ENCODE measurements at places on chromosomes 16 and 17. TPM values are rescaled to one million over a fixed set of nuclear protein-coding genes. Genes with fewer than 3 reads are reported as not detected.

DNA sequence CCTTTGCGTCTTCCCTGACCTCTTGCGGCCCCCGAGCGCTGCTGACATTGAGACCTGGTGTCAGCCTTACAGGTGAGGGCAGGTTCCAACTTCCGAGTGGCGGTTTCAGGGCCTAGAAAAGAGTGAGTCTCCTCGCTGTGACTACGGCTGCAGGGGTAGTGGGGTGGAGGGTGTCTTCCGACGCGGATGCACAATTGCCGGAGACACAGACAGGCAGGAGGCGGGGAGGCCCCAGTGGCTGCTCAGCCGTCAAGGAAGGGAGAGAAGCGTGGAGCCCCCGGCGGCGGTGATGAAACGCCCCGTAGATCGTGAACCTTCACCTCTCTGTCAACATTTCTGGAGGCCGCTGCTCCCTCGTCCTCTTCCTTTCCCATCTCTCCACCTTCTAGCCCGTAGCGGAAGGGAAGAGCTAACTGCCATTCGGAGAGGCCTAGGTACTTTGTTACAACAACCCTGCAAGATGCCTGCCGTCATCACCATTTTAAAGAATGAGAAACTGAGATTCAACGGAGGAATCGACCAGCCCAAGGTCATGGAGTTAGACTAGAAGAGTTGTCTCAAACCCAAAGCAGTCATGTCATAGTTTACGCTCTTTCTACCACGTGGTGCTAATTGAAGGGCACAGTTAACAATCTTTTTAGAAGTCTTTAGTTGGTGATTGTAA is 485 bp downstream of the DNAJA3 start:
- H3K36me3 ChIP-seq: no peaks in the 10 kb centered on the region
- H3K27ac ChIP-seq: peak overlapping the region; percentile 95
- no peaks in the 10 kb centered on the region for H3K27me3 ChIP-seq

SLC38A8 gene
- total RNA-seq: not detected

KRT39 gene
- not detected for total RNA-seq

- no peak overlapping the region for H3K27ac ChIP-seq
- H3K4me3 ChIP-seq: no peak overlapping the region
- H3K36me3 ChIP-seq: no peaks in the 10 kb centered on the region
- no peak for DNase-seq
- H3K4me1 ChIP-seq: no peaks in the 10 kb centered on the region
- H3K27me3 ChIP-seq: no peaks in the 10 kb centered on the region
Observed at GRCh38 chr16:47310792-47311211, 150.1 kb downstream of the ITFG1 start.

DNA sequence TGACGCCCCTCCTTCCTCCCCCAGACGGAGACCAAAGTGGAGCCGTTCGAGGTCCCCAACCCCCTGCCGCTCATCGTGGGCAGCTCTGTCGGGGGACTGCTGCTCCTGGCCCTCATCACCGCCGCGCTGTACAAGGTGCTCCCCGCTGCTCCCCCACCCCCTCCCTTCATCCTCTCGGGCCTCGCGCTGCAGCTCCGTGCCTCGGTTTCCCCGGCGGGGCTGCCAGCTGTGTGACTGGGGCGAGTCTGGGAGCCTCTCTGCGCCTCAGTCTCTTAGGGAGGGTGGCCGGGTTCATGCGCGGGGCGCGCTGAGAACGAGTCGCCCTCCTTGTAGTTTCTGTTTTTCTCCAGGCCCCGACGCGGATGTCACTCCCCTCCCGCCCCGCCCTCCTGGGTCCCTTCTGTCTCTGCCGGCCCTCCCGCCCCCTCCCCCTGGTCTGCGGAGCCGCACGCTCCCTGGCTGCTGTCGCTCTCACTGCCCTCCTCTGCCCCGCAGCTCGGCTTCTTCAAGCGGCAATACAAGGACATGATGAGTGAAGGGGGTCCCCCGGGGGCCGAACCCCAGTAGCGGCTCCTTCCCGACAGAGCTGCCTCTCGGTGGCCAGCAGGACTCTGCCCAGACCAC is 23.7 kb upstream of the ITGAX start:
- peaks cover 45% of the 10 kb centered on the region for H3K27me3 ChIP-seq
- H3K36me3 ChIP-seq: no peaks in the 10 kb centered on the region
- H3K4me1 ChIP-seq: peaks cover 19% of the 10 kb centered on the region

PMP22 gene
- total RNA-seq: 62.9 TPM

IKZF3 gene
- total RNA-seq: 0.68 TPM

DNA sequence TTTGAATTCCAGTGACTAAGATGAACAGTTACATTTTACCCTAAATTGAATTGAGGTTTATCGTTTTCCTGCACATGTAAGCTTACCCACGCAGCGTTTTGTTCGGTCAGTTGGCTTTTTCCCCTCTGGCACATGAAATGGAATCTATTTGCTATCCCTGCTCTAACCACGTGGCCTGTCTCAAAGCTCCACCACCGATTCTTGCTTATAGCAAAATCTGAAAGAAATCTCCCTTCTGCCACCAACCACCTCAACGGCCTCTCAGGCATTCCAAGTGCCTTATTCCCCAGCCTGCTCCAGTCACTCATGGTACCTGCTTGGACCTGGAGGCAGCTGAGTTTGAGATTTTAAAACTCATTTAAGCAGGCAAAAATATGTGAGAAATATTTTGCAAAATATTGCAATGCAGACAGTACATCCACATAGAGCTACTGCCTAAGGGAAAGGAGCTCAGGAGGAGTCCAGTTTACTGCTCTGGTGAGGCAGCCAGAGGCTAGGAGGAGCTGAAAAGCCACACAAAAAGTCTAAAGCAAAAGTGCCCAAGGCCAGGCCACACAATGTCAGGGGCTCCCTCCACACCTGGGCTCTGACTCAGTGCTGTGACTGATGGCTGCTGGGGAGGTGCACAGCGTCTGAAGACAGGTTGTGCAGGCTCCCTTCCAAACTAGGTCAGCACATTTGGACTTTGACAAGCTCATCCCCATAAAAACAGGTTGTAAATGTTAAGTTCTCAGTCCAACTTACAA is 26.4 kb downstream of the ARHGAP17 start:
- peak overlapping the region; percentile 18 for H3K4me3 ChIP-seq
- H3K27me3 ChIP-seq: no peaks in the 10 kb centered on the region
- no peaks in the 10 kb centered on the region for H3K36me3 ChIP-seq
- H3K27ac ChIP-seq: peak overlapping the region; percentile 77
- no peak for DNase-seq

DNA sequence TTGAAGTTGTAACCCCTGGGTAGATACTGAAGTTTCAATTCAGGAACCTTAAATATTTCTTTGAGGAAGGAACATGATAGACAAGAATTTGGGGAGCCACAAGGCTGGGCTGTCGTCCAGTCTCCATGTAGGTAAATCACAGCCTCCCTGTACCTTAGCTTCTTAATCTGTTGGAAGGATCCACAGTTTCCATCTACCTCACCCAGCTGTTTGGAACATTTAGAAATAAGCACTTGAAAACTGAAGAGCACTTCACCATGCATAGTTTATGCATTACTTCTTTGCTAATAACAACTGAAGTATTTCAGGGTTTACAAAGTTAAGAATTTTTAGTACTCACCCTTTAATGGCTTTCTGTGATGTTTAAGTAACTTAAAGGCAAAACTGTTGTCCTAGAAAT is 17.2 kb downstream of the TXNDC11 start:
- peaks cover 5% of the 10 kb centered on the region for H3K4me1 ChIP-seq
- no peak overlapping the region for H3K4me3 ChIP-seq
- peaks cover 69% of the 10 kb centered on the region for H3K36me3 ChIP-seq
- no peaks in the 10 kb centered on the region for H3K27me3 ChIP-seq
- no peak for DNase-seq

NPIPA2 gene
- not detected for total RNA-seq

KDM6B gene
- 27.1 TPM for total RNA-seq

GRCh38 chr16:1579214-1579613 is 32.7 kb downstream of the IFT140 start:
- H3K27ac ChIP-seq: no peak overlapping the region
- no peaks in the 10 kb centered on the region for H3K27me3 ChIP-seq
- peaks cover 57% of the 10 kb centered on the region for H3K36me3 ChIP-seq
- H3K4me3 ChIP-seq: no peak overlapping the region
- no peaks in the 10 kb centered on the region for H3K4me1 ChIP-seq

GRCh38 chr16:21071741-21072140 is 78.9 kb downstream of the DNAH3 start:
- no peaks in the 10 kb centered on the region for H3K36me3 ChIP-seq
- no peak for DNase-seq
- no peak overlapping the region for H3K4me3 ChIP-seq
- H3K4me1 ChIP-seq: no peaks in the 10 kb centered on the region
- H3K27me3 ChIP-seq: no peaks in the 10 kb centered on the region

- H3K4me1 ChIP-seq: no peaks in the 10 kb centered on the region
- H3K4me3 ChIP-seq: no peak overlapping the region
- H3K27ac ChIP-seq: no peak overlapping the region
- H3K27me3 ChIP-seq: no peaks in the 10 kb centered on the region
- DNase-seq: peak; percentile 38
- H3K36me3 ChIP-seq: no peaks in the 10 kb centered on the region
Observed at GRCh38 chr17:47213540-47213939, 4.4 kb downstream of the MYL4 start.

DNA sequence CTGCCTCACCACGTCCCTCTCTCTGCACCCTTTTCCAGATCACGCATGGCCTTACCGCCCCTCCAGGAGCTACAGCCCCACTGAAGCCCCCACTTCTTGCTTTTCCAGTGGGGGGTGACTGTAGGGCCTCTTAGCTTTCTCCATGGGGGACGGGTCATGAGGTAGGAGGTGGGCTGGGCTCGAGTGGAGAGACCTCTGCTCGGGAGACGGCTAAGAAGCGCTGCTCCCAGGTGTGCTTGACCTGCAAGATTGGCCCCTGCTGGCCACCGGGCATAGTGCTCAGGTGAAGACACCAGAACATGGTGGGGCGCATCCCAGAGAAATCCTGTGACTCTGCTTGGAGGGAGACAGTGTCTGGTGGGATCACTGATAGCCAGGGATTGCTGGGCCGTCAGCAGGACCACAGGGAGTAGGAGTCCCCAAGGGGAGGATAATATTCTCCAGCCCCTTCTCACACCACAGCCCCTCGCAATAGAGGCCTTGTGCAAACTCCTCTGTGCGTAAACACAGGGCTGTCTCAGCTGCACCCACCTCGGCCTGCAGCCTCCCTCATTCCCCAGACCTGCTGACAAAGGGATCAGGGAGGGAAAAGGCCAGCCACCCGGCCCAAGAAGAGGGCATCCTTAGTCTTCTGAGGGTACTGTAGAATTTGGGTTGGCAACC is 8.9 kb upstream of the GALK1 start:
- no peaks in the 10 kb centered on the region for H3K27me3 ChIP-seq
- no peak for DNase-seq
- no peak overlapping the region for H3K27ac ChIP-seq
- no peak overlapping the region for H3K4me3 ChIP-seq

GRCh38 chr17:9166788-9167187 is 145.5 kb downstream of the NTN1 start:
- H3K4me3 ChIP-seq: no peak overlapping the region
- peaks cover 7% of the 10 kb centered on the region for H3K4me1 ChIP-seq
- DNase-seq: no peak
- H3K27me3 ChIP-seq: no peaks in the 10 kb centered on the region

DNA sequence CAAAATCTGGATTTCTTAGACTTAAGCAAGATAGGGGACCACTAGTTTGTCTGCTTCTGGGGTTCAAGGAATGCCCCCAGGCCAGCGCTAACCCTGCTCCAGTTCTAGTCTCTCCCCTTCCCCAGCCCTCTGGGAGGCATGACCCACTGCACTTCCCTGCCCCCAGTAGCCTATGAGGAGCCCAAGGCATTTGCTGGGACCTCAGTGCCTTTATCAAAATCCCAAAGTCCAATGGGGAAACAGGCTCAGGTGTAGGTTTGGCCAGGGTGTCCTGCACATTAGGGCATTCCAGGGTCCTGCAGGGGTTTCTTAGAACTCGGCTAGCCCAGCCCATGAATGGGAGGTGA is 1.2 kb downstream of the IL4R start:
- DNase-seq: no peak
- H3K4me3 ChIP-seq: peak overlapping the region; percentile 83
- peak overlapping the region; percentile 95 for H3K27ac ChIP-seq
- H3K4me1 ChIP-seq: peaks cover 62% of the 10 kb centered on the region
- H3K27me3 ChIP-seq: no peaks in the 10 kb centered on the region

- H3K27me3 ChIP-seq: peaks cover 4% of the 10 kb centered on the region
- no peak overlapping the region for H3K4me3 ChIP-seq
- H3K4me1 ChIP-seq: no peaks in the 10 kb centered on the region
- no peak for DNase-seq
Observed at GRCh38 chr16:26983426-26983825, 83.3 kb upstream of the C16orf82 start.
